Dorsolateral prefrontal cortex (tissue), 122 donors: ENCODE measurements at places on chromosomes 6 and 20.

- DNase-seq: no peak
Measured at GRCh38 chr6:142235272-142235671, 66.5 kb upstream of the ADGRG6 start.

GRCh38 chr6:6210994-6211393 lies 109.5 kb downstream of the F13A1 start:
- DNase-seq: no peak

DNA sequence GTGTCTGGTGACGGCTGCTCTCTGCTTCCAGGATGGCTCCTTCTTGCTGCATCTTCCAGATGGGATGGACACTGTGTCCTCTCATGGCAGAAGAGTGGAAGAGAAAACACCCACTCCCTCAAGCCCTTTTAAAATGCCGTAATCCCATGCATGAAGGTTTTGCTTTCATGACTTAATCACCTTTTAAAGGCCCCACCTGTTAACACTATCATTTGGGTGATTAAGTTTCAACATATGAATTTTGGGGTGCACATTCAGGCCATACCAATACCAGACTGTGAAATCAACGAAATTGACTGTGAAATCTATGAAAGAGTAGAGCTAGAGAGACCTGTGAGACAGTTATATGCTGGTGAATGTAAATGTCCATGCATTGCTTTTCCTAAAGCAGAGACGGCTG lies 374.3 kb upstream of the CHD6 start:
- DNase-seq: no peak

DNA sequence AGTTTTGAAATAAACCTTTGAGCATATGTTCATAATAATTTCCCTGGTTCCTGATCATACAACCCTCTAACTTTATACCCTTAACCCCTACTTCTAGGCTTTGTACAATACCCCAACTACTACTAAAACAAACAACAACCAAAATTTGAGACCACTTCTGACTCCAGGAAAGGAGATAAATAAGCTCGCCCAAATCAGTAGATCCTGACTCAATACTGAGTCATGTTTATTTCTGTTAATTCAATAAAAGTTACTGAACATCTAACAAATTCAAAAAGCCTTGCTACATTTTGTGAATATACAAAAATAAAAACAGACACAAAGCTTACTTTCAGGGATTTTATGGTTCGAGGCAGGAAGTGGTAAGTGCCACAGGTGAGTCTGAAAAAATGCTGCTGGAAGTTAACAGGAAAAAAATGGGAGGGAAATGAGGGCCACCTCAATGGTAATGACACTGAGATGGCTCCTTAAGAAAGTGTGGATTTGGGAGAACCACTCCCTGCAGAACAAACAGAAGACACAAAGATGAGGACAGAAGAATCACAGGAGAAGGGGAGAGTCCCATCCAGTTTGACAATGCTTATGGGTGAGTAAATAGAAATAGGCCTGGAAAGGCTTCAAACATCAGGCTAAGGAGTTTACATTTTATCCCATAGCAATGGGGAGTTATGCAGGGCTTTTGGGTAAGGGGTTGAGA lies 63.4 kb downstream of the DST start:
- no peak for DNase-seq

- DNase-seq: no peak
Measured at GRCh38 chr20:60648556-60648955, 603.5 kb upstream of the CDH4 start.

DNA sequence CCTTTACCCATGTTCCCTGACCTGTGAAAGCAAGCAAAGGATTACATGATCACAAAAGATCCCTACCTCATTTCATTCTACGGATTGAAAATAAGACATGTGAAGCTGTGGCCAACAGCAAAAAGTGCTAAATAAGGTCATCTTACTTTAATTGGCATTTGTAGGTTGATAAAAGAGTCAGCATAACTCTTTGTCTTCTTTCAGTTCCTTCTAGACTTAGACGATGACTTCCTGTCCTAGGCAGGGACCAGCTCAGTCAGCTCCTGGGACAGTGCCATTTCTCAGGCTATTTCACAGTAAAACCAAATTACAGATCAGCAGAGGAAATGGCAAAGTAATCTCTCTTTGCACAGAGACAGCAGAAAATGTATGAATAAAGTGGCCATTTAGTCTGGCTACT lies 480.7 kb downstream of the RFPL4B start:
- no peak for DNase-seq

GRCh38 chr6:42704251-42704936 lies 18.0 kb downstream of the PRPH2 start:
- peak; percentile 50 for DNase-seq

- DNase-seq: no peak
Measured at GRCh38 chr6:3808199-3808598, 41.0 kb upstream of the FAM50B start.

GRCh38 chr20:61317966-61318530 lies 66.0 kb downstream of the CDH4 start:
- peak; percentile 22 for DNase-seq

- no peak for DNase-seq
Measured at GRCh38 chr20:58557733-58558342, 42.6 kb upstream of the APCDD1L start.

GRCh38 chr6:148516217-148516616 lies 173.6 kb downstream of the SASH1 start:
- no peak for DNase-seq

DNA sequence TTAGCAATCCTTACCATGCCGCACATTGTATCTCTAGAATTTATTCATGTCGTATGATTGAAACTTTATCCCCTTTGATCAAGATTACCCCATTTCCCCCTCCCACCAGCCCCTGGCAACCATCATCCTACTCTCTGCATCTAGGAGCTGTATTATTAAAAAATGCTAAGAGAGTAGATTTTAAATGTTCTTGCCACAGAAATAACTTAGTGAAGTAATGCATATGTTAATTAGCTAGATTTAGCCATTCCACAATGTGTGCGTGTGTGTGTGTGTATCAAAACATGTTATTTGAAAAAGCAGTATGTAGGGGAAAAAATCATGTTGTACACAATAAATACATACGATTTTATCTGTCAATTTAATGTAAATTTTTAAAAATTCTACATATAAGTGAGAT lies 11.9 kb upstream of the SPINT3 start:
- no peak for DNase-seq

DNA sequence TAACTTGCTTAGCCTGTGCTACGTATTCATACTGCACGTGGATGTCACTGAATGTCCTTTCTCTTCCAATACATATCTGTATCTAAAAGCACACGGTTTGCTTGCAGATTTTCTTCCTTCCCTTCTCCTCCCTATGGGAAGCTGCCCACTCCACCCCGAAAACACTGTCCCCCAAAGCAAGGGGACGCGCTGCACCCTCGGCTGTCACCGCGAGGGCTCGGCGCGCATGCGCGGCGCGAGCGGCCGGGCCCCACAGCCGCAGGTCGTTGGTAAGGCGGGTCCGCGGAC lies 659 bp downstream of the TMX4 start:
- no peak for DNase-seq

DNA sequence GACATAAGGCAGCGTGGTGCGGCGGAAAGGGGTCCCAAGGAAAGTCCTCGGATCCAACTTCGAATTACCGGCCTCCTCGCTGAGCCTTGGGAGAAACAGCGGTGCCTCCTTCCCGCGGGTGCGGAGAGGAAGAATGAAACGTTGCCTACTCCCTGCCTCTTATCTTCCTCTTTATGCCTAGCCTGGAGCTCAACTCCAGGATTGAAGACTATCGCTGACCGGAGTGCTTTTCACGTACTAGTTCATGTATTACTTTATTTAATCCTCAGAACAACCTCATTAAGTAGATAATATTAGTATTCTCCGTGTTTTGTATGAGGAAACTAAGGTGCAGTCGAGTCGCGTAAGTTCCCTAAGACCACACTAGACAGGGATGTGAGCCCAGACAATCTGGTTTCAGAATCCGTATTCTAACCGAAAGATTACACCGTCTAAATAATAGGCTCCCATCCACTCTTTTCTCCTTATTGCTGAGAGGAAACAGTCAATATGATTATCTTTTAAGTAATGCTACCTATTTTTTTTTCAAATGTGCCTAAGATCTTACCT lies 793 bp upstream of the PDSS2 start:
- DNase-seq: no peak

- DNase-seq: no peak
Measured at GRCh38 chr6:70575899-70576495, 9.3 kb downstream of the SDHAF4 start.

DNA sequence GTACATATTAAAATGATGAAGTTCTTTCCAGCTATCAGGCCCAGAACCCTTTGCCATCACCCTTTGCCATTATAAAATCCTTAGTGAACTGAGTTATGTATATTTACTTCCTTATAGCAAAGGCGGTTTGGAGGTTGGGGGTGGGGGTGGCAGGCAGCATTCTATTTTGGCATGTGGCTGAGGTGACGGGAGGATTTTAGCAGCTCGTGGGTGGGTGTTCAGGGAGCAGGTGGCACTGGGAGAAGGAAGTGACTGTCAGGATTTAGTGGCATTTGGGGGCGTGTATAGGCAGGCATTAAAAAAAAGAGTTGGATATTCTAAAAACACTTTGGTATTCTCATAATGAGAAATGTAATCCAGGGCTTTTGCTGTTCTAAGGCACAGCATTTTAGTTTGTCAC lies 150.7 kb downstream of the RIMS1 start:
- DNase-seq: peak; percentile 52

DNA sequence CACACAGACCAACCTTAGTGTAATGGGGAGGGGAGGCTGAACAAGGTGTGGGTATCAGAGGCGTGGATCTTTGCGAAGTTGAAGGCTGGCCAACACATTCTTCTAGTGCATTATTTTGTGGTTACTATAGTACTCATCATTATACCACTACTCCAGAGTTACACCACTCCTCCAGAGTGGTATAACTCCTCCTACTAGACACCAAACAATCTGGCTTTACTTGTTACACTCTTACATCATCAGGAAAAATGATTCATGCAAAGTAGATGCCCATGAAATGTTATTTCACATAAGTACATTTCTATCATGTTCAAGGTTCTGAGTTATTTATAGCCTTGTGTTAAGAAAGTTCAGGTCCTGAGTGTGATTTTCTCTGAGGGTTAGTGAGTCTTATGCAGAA lies 443.1 kb upstream of the OPRM1 start:
- DNase-seq: no peak

GRCh38 chr6:164409309-164410009 lies 899.9 kb downstream of the C6orf118 start:
- no peak for DNase-seq

DNA sequence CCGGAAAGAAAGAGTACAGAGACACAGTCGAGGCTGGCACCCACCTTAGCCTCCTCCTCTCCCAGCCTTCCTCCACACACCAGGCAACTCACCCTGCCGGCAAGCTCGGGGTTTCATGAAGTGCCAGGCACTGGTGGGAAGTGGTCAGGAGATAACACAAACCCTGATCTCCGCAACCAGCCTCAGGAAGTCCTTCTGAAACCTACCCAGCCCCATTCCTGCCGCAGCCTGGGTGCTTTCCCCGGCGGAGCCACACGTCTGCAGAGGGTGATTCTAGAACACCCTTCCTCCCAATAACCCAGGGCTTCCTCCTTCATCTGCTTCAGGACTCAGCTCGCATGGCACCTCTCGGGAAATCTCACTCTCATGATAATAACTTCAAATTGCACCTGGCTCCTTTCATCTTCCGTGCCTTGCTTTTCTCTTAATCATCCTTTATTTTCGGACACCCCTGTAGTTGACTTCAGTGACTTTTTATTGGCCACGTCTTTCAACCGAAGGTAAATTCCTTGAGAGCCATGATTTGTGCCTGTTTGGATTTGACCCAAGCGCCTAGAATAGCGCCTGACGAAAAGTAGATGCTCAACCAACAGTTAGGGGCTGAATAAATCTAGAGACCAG lies 8.7 kb upstream of the HLA-E start:
- no peak for DNase-seq

- no peak for DNase-seq
Measured at GRCh38 chr6:158853072-158853879, 34.1 kb upstream of the EZR start.

DNA sequence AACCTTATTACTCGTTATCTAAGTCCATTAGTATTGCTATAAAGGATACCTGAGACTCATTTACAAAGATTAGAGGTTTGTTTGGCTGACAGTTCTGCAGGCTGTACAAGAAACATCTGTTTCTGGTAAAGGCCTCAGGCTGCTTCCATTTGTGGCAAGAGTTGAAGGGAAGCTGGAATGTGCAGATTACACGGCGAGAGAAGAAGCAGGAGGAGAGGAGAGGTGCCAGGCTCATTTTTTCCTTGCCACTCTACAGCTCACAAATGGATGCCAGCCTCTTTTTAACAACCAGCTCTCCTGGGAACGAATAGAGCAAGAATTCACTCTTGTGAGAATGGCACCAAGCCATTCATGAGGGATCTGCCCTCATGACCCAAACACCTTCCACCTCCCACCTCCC lies 14.7 kb downstream of the CAP2 start:
- no peak for DNase-seq

DNA sequence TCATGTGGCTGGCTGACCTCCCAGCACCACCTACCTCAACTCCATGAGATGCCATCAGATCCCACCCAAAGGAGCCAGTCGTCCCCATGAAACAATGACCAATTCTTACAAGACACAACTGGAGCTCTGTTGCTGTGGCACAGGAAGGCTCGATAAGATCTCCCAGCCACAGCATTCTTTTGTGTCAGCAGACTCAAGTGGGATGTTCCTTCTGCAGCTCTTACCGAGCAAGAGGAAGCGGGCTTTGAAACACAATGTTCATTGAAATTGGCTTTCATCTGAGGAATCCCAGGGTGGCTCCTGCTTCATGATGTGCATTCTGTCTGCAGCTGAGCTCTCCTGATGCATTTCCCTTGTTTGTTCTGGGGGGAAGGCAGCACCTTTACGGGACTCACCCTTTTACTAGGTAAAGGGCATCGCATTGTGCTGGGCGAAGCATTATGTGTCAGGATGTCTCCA lies 222.0 kb upstream of the SGK1 start:
- DNase-seq: no peak

- no peak for DNase-seq
Measured at GRCh38 chr20:25389401-25389857, 1.2 kb downstream of the ABHD12 start.

- DNase-seq: no peak
Measured at GRCh38 chr6:148146717-148147462, 195.7 kb upstream of the SASH1 start.

DNA sequence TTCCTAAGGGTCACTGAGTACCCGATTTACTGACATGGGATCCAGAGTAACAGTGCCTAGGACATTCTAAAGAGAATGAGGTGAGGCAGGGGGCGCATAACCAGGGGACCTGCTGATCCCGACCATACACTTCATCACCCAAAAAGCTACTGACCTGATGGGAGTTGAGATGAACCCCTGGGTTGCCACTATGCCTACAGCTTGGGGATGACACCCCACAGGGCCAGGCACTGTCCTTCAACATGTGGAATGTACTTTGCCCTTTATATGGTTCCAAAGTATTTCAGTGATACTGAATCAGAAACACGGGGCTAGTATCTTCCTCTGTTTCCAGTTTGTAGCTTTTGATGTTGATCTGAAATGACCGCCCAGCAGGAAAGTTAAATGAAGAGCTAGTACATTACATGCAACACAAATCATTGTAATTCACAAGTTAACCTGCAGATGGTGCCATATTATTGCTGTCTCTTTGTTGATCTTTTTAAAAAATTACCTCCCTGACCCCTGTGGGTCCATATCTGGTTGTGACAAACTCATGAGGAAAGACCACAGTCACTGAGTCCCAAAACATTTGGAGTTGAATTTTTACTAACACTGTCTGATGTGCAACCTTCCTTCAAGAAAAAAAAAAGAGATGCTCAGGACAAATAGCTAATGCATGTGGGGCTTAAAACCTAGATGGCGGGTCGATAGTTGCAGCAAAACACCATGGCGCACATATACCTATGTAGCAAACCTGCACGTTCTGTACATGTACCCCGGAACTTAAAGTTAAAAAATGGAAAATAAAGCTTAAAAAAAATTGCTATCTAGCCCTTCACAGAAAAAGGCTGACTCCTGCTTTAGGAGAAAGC lies 42.7 kb upstream of the GCNT2 start:
- DNase-seq: no peak
